ENCODE measurements at places on chromosomes 1 and 21.

- no peak for DNase-seq
Observed at GRCh38 chr1:37501661-37502060, 12.9 kb downstream of the MEAF6 start.

GRCh38 chr1:208868554-208868953, 624.4 kb upstream of the PLXNA2 start:
- DNase-seq = no peak

- no peak for DNase-seq
Observed at GRCh38 chr1:177243773-177244172, 73.0 kb downstream of the BRINP2 start.

GRCh38 chr1:30299393-30299792, 424.0 kb downstream of the MATN1 start:
- no peak for DNase-seq

DNA sequence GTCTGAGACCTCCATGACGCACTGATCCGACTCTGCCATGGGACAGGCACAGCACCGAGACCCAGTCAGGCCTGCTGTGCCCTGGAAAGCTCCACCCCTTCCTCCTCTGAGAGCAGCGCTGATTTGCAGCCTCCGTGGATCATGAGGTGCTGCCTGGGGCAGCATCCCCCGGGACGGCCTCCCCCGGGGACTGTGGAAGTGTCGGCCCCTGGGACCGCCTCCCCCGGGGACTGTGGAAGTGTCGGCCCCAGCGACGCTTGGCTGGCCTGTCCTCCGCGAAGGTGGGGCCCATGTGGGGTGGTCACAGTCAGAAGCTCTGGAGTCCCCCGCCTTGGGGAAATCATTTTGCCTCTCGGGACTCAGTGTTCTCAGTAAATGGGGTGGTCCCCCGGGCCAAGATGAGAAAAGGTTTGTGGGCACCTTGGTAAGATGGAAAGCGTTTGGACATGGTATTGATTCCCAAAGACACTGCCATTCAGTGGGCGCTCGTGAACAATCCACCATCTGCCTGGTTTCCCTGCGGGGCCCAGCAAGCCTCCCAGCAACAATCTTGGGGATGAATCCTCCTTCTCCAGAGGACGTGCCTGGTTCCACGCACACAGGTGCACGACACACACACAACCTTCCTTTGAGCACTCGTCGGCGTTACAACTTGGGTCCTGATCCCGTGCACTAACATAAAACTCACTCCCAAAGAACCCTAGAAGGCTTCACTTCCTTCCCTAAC, 3.0 kb downstream of the TFF2 start:
- no peak for DNase-seq

- DNase-seq = no peak
Observed at GRCh38 chr1:39173995-39174380, 30.5 kb upstream of the MACF1 start.

GRCh38 chr1:46530311-46530710, 21.1 kb downstream of the KNCN start:
- no peak for DNase-seq

DNA sequence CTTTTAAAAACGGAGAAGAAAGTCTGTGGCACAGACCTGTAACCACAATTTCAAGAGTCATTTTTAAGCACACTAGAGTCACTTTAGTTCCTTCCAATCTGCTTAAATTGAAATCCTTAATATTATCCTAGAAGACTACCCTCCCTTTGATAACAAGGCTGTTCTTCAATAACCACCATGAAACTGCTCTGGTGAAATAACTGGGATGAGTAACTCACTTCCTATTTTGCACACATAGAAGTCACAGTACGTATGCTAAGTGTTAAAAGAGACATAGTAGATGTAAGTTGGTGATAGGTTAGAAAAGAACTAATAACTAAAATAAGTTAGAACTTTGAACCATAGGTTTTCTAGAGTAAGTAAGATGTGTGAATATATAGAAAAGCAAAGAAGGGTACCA, 107.8 kb downstream of the NME7 start:
- no peak for DNase-seq

DNA sequence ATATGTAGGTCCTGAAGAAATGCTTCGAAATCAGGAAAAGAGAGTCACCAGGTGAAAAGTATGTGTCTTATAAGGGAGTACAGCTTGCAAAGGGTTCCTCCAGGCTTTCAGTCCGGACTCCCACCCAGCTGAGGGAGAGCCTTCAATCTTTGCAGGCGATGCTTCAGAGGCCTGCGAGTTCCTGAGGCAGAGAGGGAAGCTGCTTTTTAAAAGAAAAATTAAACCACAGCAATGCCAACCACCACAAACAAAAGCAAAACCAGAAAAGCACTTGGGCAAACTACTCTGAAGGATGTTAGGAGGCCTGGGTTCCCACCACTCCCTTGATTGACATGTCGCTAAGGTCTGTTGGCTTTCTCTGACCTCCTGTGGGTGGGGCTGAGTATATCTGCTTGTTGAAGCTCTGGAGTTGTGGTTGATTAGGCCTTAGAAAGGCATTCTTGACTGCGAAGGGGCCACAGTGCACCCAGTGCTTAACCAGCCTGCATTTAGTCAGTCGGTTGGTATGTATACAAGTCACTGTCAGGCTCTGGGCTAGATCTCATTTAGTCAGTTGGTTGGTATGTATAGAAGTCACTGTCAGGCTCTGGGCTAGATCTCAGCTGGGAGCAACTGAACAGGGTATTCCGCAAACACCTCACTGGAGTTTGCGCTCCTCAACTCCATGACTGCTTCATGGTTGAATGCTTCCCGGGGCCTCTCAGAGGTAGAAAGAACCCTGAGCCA, 1.2 kb downstream of the NIPAL3 start:
- DNase-seq = peak; percentile 78

DNA sequence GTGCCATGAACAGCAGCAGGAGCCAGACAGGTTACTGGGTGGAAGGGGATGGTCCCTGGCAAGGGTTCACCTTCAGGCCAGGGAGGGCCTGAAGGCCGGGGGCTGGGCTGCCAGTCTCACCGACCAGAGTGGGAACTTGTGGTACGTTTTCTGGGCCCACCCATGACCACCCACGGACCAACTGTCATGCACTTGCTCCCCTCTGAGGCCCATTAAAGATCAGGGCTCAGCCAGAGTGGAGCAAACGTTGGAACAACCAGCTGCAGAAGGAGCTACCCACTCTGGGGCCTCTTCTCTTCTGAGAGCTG, 436.7 kb upstream of the PRMT6 start:
- DNase-seq = no peak

DNA sequence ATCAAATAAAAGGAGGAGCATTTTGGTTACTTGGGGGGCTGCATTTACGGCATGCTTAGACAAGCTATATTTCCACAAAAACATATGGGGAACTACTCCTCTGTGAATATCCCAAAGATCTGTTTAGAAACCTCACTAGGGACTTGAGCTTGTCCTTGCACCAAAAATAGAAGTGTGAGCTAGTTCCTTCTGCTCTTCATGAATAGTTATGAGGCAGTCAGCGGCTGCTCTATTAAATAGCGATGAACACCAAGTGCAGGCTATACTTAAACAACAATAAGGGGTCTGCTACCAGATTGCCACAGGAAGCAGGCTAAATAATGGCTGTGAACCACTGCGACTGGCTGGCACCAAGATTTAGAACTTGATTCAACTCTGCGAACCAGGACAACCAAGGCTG, 190.1 kb downstream of the PCP4 start:
- DNase-seq = no peak

DNA sequence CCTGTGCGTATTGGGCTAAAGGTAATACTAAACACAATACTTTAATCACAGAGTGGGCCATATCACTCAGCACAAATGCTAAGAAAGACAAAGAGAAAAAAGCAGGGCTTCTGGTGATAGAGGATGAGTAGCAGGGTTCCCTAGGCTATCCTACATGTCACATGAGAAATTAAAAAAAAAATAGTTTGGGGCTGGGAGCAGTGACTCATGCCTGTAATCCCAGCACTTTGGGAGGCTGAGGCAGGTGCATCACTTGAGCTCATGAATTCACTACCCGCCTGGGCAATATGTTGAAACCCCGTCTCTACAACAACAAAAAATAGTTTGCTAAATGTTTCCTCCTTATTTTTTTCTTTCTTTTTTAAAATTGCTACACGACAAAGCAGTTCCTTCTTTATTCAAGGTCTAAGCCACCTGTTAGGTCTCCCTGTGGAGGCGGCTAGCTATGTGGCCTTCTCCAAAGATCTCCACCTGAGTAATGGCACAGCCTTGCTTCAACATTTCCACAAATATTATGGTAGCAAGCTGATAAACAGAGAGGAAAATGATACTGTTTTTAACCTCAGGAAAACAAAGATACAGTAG, 1.5 kb downstream of the ENSA start:
- no peak for DNase-seq

DNA sequence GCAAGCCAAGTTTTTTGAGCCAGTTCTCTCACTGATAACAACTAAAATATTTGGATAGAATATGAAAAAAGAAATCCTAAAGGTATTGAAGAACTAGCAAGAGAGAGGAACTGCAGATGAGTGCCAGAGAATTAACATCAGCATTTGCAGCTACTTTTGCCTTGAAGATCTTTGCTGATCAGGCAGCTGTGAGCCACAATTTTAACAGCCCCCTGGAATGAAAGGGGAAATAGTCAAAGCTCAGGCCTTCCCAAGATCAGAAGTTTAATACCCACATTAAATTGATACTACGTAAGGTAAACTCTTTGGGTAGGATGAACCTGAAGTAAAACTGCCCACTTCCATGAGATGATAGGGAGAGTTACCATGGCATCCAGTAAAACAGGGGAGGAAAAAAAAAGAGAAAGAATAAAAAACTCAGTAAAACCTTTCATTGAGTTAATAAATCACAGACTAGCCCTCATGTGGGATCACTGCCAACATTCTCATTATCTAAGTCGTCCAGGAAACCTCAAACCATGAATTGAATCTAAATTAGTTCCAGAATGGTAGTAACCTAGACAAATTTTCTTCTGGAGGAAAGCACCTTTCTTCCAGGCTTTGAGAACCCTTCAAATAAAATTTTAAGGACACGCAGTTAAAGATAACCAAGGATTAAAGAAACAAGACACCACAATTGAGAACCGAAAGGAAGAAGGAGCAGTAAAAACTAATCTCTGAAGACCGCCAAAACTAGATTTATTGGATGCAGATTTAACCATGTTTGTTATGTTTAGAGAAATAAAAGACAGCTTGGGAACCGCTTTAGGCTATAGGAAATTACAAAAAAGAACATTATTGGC, 28.3 kb downstream of the SCP2 start:
- peak; percentile 89 for DNase-seq

DNA sequence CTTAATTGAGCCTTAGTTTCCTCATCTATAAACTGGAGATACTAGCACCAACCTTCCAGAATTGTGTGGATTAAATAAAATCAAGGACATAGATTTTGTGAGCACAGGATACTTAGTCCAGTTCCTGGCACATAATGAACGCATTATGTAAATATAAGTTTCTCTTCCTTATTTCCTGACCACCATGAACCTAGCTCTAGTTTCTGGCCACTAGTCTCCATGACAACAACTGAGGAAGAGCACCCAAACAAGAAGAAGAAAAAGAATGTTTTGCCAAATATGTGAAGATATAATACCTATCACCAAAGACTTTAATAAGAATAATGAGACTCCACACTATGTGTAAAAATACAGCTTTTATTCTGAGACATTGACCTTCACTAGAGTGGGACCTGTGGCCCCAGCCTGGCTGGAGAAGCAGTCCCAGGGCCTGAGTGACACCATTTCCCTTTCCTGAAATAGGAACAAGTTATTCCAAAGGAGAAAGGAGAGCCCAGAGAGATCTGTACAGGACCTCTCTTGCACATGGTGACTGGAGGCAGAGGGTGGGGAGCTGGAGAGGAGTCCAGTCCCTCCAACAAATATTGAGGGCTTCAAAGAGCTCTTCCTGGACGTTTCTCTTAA, 940 bp upstream of the USF1 start:
- no peak for DNase-seq

DNA sequence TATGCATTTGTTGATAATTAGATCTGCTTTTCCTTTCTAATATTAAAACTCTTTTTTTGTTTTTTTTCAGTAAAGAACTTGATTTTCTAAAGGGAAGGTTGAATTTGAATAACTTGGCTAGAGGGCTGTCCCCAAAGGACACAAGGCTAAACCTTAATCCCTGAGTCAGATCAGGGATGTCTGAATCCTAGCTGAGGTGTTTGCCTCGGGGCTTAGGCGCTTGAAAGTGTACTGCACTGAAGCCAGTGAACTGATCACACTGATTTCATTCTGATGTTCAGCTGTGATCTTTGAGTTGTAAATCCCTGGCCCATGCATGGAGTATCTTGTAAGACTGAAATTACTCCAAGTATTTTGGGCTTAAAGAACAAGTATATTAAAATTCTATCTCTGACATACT, 42.8 kb downstream of the MTR start:
- DNase-seq = no peak

DNA sequence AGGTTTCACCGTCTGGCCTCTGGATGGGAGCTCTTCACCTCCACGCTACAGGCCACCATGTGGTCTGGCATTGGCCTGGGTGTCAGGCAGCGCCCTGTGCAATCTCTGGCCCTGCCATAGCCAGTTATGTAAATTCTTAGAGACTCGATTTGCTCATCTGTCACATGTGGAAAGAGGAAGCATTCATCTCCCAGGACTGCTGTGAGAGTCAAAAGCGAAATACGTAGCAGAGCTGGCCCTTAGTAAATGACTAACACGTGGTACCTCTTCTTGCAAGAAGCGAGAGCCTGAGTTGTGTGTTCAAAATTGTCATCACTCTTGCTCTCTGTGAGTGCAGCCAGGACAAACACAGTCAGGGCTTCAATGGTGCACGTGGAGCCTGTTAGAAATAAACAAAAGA, 159.0 kb upstream of the BACE2 start:
- DNase-seq = no peak

GRCh38 chr1:181846681-181847080, 214.8 kb downstream of the ZNF648 start:
- DNase-seq = no peak

DNA sequence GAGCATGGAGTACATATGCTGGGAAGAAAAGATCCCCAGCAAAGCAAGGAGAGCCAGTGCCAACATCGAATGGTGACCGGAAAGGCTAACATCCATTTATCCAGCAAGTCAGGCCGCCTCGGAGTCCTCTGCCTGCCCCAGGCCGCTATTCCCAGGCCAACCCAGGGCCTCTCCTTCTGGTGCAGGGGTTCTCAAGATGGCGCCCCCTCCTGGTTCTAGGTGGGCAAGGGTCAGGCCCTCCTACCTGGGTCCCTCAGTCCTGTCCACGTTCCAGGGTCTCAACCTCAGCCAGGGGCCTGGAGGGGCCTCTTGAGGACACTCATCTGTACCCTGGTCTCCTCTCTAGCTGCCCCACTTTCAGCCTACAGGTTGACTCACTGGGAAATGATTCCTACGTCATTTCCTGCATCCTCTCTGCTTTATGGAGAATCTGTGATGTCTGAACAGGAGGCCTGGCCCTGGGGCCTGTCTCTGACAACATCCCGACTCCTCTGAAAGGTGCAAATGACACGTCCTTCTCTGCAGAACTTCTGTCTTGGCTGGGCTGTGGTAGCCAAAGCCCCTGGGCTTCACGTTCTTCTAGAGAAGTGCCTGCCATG, 145.3 kb downstream of the PSMG1 start:
- DNase-seq = no peak

GRCh38 chr1:52588535-52588934, 13.6 kb upstream of the GPX7 start:
- DNase-seq = no peak

- DNase-seq = no peak
Observed at GRCh38 chr1:2009101-2010053, 5.8 kb upstream of the CFAP74 start.

GRCh38 chr1:211843507-211844298, 13.1 kb upstream of the LPGAT1 start:
- no peak for DNase-seq

Measured in AG09309 (cell line).